ENCODE measurements at places on chromosomes 4 and X. TPM values are rescaled to one million over a fixed set of nuclear protein-coding genes. Genes with fewer than 3 reads are reported as not detected.

Gene ETDA
- not detected for total RNA-seq

Gene CT45A1
- total RNA-seq: not detected

Gene SOWAHD
- total RNA-seq: 2.3 TPM

Gene MAGEA1
- 0.07 TPM for total RNA-seq

Gene UPF3B
- total RNA-seq: 4.7 TPM

Gene STAP1
- total RNA-seq: not detected

- DNase-seq: no peak
These were observed 47.5 kb upstream of the SCRG1 start for GRCh38 chr4:173446416-173446815.

DNA sequence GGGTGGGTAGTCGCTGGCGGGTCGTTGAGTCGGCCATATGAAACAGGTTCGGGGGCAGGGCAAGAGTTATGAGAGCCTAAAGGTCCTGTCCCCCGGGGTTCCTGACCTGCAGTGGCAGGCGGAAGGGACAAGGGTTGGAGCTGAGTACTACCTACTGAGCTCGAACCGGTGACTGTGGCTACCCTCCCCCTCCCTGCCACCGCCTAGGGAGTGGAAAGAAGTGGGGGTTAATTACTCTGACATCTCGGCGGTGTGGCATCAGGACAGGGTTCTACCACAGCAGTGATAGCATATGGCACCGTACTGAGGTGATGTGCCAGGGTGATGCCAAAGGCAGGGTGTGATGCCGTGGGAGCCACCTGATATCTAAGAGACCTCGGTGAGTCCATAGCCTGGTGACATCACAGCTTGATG, 307 bp downstream of the ATG4A start:
- peak; percentile 21 for DNase-seq

DNA sequence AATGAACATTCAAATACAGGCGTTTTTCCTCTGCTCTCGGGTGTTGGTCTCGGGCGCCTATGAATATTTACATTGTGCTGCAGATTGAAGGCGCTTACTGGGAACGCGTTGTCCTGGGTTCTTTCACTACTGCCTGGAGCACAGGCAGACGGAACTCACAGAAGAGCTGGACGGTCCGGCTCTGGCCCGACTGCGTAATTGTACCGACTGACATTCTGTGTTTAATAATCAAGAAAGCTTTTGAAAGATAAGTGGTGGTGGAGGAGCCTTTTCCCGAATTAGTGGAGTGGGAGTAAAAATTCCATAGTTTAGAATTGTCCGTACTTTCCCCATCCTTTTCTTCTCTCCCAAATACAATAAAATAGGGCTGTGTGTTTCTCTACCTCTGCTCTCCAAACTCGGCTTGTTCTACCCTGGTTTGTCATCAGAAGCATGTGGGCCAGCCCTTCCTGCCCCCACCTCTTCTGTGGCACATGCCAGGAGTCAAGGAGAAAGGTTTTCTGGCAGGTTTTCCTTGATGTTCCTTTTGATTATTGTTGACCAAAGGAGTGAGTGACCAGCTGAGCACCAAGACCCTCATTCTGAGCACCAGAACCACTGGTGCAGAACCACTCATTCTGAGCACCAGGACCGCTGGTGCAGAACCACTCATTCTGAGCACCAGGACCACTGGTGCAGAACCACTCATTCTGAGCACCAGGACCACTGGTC, 2.3 kb downstream of the FHDC1 start:
- no peak for DNase-seq

GRCh38 chr4:73257651-73258435, 755 bp downstream of the ANKRD17 start:
- DNase-seq: peak; percentile 35

GRCh38 chrX:135985157-135985972, at the start of gene SLC9A6:
TSS of gene SLC9A6 (plus strand) at chrX:135985435. CDS start at chrX:135985659, 224 bp downstream.
- peak; percentile 72 for DNase-seq

- peak; percentile 8 for DNase-seq
These were observed 67.2 kb downstream of the TBC1D9 start for GRCh38 chr4:140688711-140689598.

- DNase-seq: peak; percentile 46
These were observed 55.7 kb upstream of the PPARGC1A start for GRCh38 chr4:23945451-23946017.

GRCh38 chrX:2425286-2426071, 75.3 kb downstream of the DHRSX start:
- DNase-seq: no peak

Data from PC-3 (cell line).